ENCODE measurements at places on chromosomes 11 and 22. TPM values are rescaled to one million over a fixed set of nuclear protein-coding genes. Genes with fewer than 3 reads are reported as not detected.
A peak's percentile ranks its signal among the peaks of the same experiment; 100 is the strongest.

DNA sequence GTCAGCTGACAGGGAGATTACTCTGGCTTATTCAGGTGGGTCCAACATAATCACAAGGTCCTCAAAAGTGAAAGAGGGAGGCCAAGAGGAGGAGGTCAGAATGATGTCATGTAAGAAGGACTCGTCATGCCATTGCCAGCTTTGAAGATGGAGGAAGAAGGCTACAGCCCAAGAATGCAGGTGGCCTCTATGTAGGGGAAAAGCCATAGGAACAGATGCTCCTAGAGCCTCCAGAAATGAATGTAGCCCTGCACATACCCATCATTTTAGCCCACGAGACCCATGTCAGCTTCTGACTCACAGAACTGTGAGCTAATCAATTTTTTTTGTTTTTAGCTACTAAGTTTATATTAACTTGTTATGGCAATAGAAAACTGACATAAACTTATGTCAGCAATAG, 171.1 kb downstream of the DBX1 start:
- no peak for ATAC-seq

GRCh38 chr11:78259777-78260487, 71.2 kb downstream of the USP35 start:
- no peak for ATAC-seq

GRCh38 chr11:59792507-59792906, 18.1 kb downstream of the MRPL16 start:
- no peak for ATAC-seq

GRCh38 chr11:2789791-2790567, 90.2 kb upstream of the KCNQ1OT1 start:
- ATAC-seq = no peak

DNA sequence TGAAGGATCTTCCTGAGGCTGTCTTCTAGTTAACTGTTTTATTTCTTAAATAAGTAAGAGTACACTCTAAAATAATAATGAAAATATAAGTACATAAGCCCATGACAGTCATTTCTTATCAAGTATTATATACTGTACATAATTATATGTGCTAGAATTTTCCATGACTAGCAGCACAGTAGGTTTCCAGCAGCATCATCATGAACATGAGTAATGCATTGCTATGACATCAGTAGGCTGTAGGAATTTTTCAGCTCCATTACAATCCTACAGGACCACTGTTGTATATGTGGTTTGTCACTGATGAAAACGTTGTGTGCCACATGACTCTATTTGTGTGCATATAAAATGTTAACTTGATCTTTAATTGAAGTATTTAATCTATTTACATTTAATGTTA, 22.0 kb downstream of the ZNF202 start:
- no peak for ATAC-seq

GRCh38 chr11:112321501-112322172, 61.0 kb upstream of the PLET1 start:
- ATAC-seq = no peak

- no peak for ATAC-seq
Observed at GRCh38 chr11:83287631-83288030, 1.5 kb upstream of the CCDC90B start.

DNA sequence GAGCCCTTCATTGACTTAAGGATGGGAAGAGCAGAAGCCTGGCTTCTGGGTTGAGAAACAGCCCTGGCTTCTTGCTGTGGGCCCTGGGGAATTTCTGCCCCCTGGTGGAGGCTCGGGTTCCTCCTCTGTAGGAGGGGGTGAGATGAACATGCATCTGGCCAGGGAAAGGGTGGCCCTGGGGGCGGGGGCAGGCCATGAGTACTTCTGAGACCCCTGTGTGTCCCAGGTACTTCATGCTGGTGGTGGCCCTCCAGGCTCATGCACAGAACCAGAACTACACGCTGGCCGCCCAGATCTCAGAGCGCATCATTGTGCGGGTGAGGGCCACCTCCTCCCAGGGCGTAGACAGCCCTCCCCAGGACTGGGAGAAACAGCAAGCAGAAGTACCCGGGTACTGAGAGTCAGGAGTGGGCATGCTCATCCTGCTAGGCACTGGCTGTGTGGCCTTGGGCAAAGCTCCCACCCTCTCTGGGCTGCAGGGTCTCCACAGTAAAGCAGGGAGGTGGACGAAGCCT, 15.8 kb downstream of the TMEM258 start:
- ATAC-seq = no peak

GRCh38 chr22:21731503-21731902, 4.1 kb downstream of the YPEL1 start:
- no peak for ATAC-seq

DNA sequence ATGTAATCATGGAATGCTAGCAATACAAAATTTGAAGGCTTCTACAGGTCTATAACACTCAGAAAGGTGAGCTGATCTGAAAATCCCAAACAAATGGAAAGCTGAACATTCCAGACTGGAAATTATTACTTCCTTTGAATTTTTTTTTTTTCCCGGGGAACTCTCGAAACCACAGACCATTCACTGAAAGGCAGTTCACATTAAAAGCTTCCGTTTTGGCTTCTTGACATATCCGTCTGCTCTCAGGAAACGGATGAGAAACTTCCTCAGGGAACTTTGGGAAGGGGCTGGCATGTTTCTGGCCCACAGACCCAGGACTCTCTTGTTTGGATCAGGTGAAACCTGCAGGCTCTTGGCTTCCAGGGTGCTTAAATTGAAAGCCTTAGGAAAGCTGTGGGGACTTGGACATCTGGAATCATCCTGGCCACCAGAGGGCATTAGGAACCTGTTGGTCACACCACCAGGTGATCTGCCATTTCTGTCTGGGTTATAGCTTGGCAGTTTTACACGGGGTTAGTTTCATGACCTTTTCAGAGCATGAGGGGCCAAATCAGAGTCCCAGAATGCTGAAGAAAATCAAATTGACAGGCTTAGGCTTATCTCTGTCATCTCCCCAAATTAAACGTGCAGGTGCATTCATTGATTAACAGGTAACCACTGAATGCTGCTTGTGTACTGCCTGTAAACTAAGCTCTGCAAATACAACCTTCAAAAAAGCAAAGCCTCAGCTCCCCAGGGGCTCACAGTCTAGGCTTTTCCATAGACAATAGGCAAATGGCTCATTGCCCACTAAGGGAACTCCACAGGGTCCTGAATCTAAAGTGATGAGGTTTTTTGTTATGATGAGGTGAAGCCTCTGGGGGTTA, 22.7 kb upstream of the GRAMD1B start:
- peak; percentile 74 for ATAC-seq

GRCh38 chr11:71342116-71342515, 89.7 kb upstream of the SHANK2 start:
- no peak for ATAC-seq

GRCh38 chr22:49263101-49263500, 564.6 kb downstream of the BRD1 start:
- no peak for ATAC-seq

DNA sequence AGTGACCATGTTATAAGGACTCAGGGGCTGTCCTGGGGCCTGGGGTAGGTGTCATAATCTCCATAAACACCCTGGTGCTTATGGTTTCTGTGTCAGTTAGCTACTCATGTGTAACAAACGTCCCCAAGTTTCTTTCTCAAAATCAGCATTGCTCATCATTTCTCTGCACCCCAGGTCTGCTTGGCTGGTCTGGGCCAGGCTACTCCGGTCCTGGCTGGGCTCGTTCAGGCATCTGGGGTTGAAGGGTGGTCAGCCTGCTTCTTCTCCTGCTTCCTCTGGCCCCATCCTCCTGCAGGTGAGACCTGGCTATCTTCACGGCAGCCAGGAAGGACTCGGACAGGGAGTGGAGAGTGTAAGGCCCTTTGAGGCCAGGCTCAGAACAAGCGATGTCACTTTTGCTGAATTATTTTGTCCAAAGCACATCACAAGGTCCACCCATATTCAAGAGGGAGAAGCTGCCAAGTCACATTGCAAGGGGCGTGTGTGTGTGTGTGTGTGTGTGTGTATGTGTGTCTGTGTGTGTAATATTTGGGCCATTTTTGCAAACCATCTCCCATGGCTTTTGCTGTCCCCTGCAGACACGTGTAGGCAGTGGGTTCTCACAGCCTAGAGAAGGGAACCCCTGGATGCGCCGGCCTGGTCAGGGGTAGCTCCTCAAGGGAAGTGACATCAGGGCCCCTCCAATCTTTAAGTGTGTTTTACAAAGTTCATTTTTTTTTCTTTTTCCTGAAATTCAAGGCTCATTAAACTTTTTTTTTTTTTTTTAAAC, 535.8 kb downstream of the TBC1D22A start:
- no peak for ATAC-seq

- no peak for ATAC-seq
Observed at GRCh38 chr11:61109671-61110070, 7.4 kb downstream of the CD5 start.

DNA sequence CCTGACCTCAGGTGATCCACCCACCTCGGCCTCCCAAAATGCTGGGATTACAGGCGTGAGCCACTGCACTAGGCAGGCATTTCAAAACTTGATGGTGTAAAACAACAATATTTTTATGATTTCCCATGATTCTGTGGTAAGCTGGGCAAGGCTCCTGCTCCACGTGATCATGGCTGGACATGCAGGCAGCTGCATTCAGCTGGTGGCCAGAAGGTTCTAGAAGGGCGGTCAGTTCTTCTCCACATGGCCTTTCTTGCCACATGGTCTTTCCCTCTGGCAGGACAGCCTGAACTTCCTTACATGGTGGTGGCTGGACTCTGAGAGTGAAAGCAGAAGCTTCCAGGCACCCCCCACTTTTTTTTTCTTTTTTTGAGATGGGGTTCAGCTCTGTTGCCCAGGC, 9.9 kb upstream of the RASD2 start:
- no peak for ATAC-seq

DNA sequence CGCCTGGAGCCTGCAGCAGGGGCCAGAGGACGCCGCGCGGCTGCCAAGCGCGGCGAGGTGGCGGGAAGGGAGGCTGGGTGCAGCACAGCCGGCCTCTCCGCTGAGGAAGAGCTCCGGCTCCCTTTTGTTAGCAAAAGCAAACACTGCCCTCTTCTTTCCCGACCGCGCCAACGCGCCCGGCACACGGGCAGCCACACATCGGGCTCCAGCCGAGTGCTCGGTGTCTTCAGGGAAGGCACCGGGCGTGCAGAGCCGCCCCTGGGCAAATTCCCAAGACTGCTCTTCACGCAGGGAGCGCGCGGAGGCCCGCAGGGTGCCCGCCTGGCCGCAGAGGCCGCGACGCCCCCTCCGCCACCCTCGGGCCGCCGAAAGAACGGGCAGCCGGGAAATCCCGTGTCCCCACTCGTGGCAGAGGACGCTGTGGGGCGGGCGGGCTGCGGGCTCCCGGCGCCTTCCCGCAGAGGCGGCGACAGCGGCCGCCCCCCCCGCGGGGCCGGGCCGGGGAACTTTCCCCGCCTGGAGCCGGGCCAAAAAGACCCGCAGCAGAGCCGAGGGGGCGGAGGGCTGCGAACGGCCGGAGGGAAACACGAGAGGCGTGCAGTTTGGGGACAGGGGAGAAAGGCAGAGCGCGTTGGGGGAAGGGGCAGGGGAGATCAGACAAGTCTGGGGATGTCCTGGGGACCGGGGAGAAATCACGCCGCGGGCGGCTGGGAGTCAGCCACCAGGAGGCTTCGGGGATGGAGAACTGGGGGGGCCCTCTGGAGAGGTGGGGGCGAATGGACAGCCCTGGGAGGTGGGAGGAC, 931 bp downstream of the CADM1 start:
- ATAC-seq = peak; percentile 26

- no peak for ATAC-seq
Observed at GRCh38 chr11:71208011-71208774, 44.2 kb downstream of the SHANK2 start.

Gene TSSK2
- total RNA-seq = not detected

Gene VSIG10L2
- total RNA-seq = not detected

Gene GGTLC2
- total RNA-seq = not detected

Gene CARD16
- 0.88 TPM for total RNA-seq

Gene PYGM
- 6.3 TPM for total RNA-seq

Gene IFITM10
- 3.3 TPM for total RNA-seq

Gene LRRC32
- total RNA-seq = 0.87 TPM

Gene CDCA5
- total RNA-seq = 0.27 TPM

Gene LGR4
- total RNA-seq = 20.2 TPM
